ENCODE measurements at places on chromosomes 5 and 9. TPM values are rescaled to one million over a fixed set of nuclear protein-coding genes. Genes with fewer than 3 reads are reported as not detected.

DNA sequence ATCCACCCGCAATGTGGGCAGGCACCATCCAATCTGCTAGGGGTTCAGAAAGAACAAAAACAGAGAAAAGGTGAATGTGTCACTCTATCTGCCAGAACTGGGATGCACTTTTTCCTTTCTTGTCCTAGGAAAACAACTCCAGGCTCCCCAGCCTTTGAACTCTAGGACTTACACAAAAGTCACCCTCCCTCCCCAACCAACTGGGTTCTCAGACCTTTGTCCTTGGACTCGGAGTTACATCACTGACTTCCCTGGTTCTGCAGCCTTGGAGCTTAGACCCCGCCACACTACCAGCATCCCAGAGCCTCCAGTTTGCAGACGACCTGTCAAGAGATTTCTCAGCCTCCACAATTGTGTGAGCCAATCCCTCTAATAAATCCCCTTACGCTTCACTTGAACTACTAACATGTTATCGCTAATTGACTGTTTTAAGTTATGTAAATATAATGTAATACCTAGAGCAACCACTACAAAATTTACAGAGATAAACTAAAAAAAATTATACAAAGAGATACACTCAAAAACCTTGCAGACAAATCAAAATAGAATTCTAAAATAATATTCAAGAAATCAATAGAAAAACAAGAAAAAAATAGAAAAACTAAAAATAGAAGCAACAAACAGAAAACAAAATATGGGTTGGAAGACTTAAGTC is 5.3 kb upstream of the UBLCP1 start:
- DNase-seq: no peak

- DNase-seq: no peak
These were observed 101.0 kb downstream of the CD180 start for GRCh38 chr5:67095346-67096171.

GRCh38 chr9:75197561-75197960 is 109.2 kb downstream of the OSTF1 start:
- no peak for DNase-seq

GRCh38 chr5:40098313-40098712 is 581.4 kb upstream of the PTGER4 start:
- DNase-seq: no peak

DNA sequence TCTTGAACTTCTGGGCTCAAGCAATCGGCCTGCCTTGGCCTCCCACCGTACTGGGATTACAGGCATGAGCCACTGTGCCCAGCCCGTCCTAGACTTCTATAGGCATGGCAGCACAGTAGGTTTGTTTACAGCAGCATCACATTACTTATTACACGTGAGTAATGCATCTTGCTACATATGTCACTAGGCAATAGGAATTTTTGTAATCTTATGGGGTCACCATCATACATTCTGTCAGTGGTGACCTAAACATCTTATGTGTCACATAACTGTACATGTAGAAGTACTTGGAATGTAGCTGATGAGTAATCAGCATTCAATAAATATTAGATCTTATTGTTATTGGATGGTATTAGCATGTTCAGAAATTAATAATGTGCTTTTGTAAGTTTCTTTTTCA is 22.9 kb upstream of the ABCA1 start:
- DNase-seq: no peak

GRCh38 chr9:17963498-17963897 is 384.6 kb downstream of the SH3GL2 start:
- DNase-seq: no peak

- no peak for DNase-seq
These were observed 208.1 kb downstream of the GNA14 start for GRCh38 chr9:77440057-77440456.

DNA sequence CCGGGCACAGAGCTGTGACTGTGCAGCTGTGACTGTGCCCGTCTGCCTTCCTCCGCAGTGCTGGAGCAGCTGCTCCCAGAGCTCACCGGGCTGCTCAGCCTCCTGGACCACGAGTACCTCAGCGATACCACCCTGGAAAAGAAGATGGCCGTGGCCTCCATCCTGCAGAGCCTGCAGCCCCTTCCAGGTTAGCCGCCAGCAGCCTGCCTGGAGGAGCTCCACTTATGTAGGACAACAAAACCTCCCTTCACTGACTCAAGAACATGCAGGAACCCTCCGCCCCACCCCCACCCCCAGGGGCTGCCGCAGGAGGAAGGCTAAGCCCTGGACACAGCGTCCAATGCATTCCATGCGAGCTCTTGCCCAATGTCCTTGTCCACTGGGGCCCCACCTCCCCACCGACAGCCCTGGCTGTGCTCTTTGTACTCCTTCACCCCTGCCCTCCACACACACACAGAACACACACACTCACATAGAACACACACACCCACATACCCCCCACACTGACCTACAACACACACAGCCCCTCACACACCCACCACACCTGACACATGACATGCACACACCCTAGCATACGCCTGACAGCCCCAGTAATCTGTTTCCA is 27.9 kb downstream of the AFAP1L1 start:
- no peak for DNase-seq

DNA sequence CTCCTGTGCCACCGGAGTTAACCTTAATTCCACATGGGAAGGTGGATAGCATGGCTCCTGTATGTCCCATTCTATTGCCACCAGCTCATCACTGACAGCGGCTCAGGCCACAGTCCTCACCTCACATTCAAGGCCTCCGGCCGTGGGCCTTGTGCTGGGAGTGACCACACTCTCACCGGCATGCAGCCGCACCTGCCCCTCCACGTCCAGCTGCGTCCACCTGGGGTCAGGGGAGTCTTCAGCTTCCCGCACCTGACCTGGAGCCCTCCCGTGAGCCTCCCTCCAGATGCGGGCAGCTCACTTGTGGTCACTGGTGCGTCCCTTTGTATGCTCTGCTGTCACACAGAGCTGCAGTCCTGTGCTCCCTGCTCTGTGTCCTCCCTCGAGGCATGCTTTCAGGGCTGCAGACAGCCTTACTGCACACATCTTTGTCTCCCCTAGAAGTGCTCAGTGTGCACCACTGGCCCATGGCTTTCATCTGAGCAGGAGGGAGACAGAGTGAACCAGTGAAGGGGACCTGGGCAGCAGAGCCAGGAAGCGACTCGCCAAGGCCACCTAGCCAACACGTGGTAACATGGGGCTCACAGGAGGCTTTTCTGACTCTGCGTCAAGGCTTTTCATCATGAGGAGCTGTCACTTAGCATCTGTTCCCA is 210.1 kb downstream of the ERCC6L2 start:
- DNase-seq: no peak

DNA sequence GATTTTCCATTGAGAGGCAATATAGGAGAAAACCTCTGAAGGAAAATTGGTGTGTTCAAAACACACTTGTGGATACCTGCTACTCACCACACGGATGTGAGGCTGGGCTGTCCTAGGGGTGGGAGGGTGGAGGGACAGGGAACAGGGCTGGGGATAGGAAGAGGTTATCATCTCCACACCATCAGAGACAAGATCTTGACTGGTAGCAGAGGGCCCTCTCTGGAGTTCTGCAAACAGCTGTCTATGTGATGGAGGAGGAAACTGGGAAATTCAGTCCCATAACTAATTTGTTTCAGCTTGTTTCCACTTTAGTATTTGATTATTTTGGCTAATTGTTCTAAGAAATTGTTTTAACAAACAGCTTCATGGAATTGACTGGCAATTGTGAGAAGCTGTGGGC is 91.6 kb upstream of the FSTL4 start:
- DNase-seq: no peak

The PRDM9 gene
- polyA plus RNA-seq: not detected

The PKN3 gene
- 2.1 TPM for polyA plus RNA-seq

The SLC1A3 gene
- 3.8 TPM for polyA plus RNA-seq
